IMR-90 (cell line): ENCODE measurements at places on chromosomes 7 and 10.

GRCh38 chr10:28947171-28947570, 269.9 kb downstream of the BAMBI start:
- peak; percentile 21 for DNase-seq
- H3K27me3 ChIP-seq: no peaks in the 10 kb centered on the region
- H3K4me3 ChIP-seq: no peak overlapping the region
- H3K36me3 ChIP-seq: no peaks in the 10 kb centered on the region
- H3K4me1 ChIP-seq: peaks cover 3% of the 10 kb centered on the region

DNA sequence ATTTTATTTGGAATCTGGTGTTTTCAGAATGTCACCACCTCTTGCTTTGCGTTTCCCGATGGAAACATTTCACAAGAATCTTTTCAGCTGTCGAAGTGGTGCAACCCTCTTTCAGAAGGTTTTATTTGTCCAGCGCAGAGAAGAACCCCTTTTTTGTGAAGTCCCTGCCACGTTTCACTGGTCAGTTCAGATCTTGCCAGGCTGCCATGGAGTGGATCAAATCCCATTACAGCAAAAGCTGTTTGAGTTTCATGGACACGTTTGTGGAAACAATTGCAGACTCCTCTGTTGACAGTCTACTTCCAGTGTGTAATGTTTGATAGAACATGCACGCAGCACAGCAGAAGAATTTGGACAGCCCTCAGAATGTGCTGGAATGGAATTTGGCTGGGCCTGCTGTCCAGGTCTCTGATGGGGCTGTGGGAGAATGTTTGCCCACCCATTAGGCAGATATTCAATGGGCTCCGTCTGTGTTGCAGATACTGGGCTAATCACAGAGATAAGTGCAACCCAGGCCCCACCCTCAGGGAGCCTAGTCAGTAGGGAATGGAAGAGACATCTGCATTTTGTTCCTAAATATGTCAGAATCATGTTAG, 143.2 kb downstream of the GRK5 start:
- peak; percentile 49 for DNase-seq
- peaks cover 41% of the 10 kb centered on the region for H3K36me3 ChIP-seq
- no peak overlapping the region for H3K4me3 ChIP-seq

GRCh38 chr7:46127814-46128213, 206.7 kb upstream of the IGFBP3 start:
- H3K27ac ChIP-seq: no peak overlapping the region
- no peak overlapping the region for H3K4me3 ChIP-seq
- DNase-seq: no peak
- H3K36me3 ChIP-seq: no peaks in the 10 kb centered on the region

GRCh38 chr7:130970196-130970595, 236.2 kb upstream of the KLF14 start:
- H3K36me3 ChIP-seq: peaks cover 4% of the 10 kb centered on the region; the same call in 1 of the 2 replicates
- no peak overlapping the region for H3K27ac ChIP-seq
- H3K27me3 ChIP-seq: no peaks in the 10 kb centered on the region
- H3K4me1 ChIP-seq: peaks cover 10% of the 10 kb centered on the region

- H3K4me1 ChIP-seq: no peaks in the 10 kb centered on the region
- no peak overlapping the region for H3K4me3 ChIP-seq
- peaks cover 30% of the 10 kb centered on the region for H3K36me3 ChIP-seq
- no peak for DNase-seq
- no peak overlapping the region for H3K27ac ChIP-seq
- H3K27me3 ChIP-seq: no peaks in the 10 kb centered on the region
Measured at GRCh38 chr7:87199700-87200450, 19.7 kb downstream of the TMEM243 start.

DNA sequence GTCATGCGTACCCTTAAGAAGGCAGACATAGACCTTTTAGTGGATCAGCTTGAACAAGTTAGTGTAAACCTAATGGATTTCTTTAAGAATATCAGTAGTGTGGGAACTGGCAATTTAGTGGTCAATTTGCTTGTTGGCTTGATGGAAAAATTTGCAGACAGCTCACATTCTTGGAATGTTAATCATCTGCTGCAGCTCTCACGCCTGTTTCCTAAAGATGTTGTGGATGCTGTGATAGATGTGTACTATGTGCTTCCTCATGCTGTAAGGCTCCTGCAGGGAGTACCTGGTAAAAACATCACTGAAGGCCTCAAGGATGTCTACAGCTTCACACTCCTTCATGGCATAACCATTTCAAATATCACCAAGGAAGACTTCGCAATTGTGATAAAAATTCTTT, 103.4 kb downstream of the ABCA13 start:
- no peaks in the 10 kb centered on the region; the same call in 1 of the 2 replicates for H3K4me1 ChIP-seq
- DNase-seq: peak; percentile 37
- no peaks in the 10 kb centered on the region for H3K27me3 ChIP-seq
- H3K27ac ChIP-seq: no peak overlapping the region
- H3K36me3 ChIP-seq: no peaks in the 10 kb centered on the region
